ENCODE measurements at places on chromosomes 4 and X. TPM values are rescaled to one million over a fixed set of nuclear protein-coding genes. Genes with fewer than 3 reads are reported as not detected.

The VEGFC gene
- polyA plus RNA-seq, result 47.7 TPM

The RHOXF1 gene
- polyA plus RNA-seq, result not detected

The PDS5A gene
- 37.7 TPM for polyA plus RNA-seq

The CLIC2 gene
- polyA plus RNA-seq, result not detected
